Neural crest cell (in vitro differentiated cells): ENCODE measurements at places on chromosomes 4 and X. TPM values are rescaled to one million over a fixed set of nuclear protein-coding genes. Genes with fewer than 3 reads are reported as not detected.
A peak's percentile ranks its signal among the peaks of the same experiment; 100 is the strongest.

- DNase-seq = peak; percentile 17
These were observed 250.7 kb downstream of the NAP1L3 start for GRCh38 chrX:93422693-93423092.

GRCh38 chrX:153857348-153857903, 27.1 kb upstream of the PDZD4 start:
- DNase-seq = no peak

DNA sequence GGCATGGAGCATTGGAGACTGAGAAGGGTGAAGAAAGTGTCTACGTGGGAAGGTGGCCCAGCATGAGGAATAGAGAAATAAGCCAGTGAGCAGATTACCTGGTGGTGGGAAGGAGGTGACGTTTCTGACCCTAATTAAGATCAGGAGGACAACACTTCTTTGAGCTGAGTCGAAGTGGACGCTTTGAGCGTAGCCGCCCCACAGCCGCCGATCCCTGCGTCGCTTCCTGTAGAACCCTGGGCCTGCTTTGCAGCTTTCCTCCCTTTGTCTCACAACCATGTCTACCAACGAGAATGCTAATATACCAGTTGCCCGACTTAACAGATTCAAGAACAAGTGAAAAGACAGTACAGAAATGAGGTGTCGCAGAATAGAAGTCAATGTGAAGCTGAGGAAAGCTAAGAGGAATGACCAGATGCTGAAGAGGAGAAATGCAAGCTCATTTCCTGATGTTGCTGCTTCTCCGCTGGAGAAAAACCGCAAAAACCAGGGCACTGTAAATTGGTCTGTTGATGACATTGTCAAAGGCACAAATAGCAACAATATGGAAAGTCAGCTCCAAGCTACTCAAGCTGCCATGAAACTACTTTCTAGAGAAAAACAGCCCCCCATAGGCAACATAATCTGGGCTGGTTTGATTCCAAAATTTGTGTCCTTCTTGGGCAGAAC, 6.4 kb upstream of the ANTXR2 start:
- no peak for DNase-seq

DNA sequence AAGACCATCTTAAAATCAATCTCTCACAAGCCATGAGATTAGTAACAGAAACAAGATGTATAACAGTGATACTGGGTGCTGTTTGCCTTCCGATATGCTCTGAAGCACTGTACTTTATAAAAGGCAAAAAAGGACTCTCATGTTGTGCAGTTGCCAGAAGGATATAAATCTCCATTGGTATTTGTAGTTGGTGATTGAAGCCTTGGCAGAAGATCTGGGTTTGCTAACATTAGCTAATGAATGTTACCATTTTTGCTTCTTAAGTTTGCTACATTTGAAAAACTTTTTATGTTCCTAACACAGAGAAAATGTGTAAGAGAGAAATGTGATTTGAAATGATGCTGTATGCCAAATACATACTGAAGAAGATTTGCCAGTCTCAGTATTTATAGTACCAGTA, 44.4 kb downstream of the RAP1GDS1 start:
- no peak for DNase-seq

GRCh38 chr4:85430697-85431096, 44.3 kb upstream of the ARHGAP24 start:
- DNase-seq = no peak

GRCh38 chrX:122813876-122814275, 370.2 kb upstream of the GRIA3 start:
- DNase-seq = no peak

DNA sequence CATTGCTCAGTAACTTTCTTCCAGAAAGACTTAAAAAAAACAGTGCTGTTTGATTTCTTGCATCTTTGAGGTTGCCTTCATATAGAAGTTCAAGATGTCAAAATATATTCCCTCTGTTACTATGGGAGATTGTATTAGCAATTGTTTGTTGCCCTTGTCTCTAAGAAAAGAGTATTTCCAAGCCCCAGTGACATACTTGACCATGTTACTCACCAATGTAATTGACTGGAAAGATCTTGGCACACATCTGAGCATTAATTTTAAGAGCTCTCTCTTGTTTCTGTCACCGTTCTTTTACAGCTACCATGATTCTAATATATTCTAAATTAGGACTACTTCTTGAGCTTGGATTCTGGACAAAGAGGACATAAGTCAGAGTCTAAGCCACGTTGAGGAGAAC, 902.7 kb upstream of the EPHA5 start:
- no peak for DNase-seq

The GABRB1 gene
- not detected in 2 replicates for total RNA-seq

The CTBP1 gene
- total RNA-seq = 218 and 219 TPM in 2 replicates
